ENCODE measurements at places on chromosomes 1 and 21. TPM values are rescaled to one million over a fixed set of nuclear protein-coding genes. Genes with fewer than 3 reads are reported as not detected.

- DNase-seq: no peak
Observed at GRCh38 chr1:86708920-86709319, 4.5 kb downstream of the SH3GLB1 start.

GRCh38 chr1:201719812-201720521, 109.0 kb upstream of the IPO9 start:
- DNase-seq: peak; percentile 47

GRCh38 chr1:156601122-156601830, at the start of gene GPATCH4:
Gene GPATCH4, minus strand, starts transcription at chr1:156601479.
- DNase-seq: peak; percentile 81

Gene IBA57
- 4.7 TPM for total RNA-seq

- DNase-seq: no peak
Observed at GRCh38 chr21:41478319-41479177, 29.4 kb downstream of the TMPRSS2 start.

DNA sequence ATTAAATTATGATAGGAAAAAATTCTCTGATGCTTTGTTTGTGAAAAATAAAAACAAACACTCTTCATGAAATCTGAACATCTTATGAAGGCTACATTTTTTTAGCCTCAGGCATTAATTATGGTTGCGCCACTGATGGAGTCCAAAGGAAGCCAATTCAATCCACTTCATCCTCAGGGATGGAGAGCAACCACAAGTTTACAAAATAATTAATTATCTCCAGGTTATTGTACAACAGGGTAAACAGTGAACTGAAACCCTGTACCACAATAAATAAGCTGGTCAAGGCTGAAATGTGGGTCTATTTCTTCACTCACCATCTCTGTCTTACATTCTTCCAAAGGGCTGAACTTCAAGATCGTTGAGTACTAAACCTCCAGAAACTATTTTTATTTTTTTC, 49.2 kb downstream of the MRPL39 start:
- DNase-seq: no peak

Gene CLEC20A
- total RNA-seq: not detected

GRCh38 chr1:219529116-219529515, 83.8 kb downstream of the ZC3H11B start:
- no peak for DNase-seq

DNA sequence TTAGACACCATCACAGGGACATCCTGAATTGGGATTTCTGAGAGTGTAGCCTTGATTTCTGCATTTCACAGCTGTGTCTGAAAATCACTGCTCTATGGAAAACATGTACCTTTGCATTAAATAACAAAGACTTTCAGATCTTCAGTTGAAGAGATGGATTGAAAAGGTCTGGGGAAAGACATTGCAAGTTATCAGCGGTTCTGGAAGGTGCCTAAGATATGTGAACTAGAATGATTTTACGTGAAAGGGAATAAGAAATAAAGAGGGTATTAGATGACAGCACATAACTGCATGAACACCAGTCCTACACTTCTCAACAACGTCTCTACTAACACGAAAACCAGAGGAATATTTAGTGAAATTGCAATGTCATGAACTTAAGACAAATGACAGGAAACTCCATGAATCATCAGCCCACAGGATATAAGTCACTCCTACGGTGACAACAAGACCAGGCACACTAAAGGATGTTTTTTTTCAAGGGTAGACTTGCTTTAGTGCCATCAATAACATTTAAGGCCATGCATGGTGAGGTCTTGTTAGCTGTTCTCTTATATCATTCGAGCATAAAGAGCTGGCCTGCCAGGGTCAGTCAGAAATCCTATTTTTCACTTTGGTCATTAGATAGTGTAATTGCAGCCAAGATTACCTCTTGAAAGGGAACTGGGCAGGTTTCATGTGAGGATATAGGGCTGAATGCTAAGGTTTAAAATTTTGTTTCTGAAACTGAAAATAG, 283.1 kb downstream of the GRIK1 start:
- no peak for DNase-seq

- DNase-seq: no peak
Observed at GRCh38 chr1:164950541-164950986, 391.6 kb downstream of the PBX1 start.

- no peak for DNase-seq
Observed at GRCh38 chr1:244800821-244801220, 34.6 kb upstream of the COX20 start.

DNA sequence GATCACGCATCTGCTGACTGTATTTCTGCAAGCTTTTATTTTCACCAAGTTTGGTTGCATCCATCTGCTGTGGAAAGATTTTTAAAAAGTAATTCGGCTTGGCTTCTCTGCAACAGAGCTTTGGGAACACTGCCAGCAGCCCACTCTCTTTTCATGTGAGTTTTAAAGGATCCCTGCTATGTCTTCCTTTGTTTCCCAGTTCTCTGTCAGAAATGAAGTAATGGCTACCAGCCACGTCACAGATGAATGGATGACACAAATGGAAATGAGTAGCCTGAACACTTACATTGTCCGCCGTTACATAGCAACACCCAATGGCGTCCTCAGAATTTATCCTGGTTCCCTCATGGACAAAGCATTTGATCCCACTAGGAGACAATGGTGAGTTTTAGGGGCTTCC, 80.6 kb upstream of the RAVER2 start:
- DNase-seq: no peak

GRCh38 chr1:168942165-168942564, 164.3 kb upstream of the ATP1B1 start:
- DNase-seq: no peak

Gene PLA2G4A
- 11.2 TPM for total RNA-seq
